ENCODE measurements at places on chromosomes 7 and 10. TPM values are rescaled to one million over a fixed set of nuclear protein-coding genes. Genes with fewer than 3 reads are reported as not detected.

GRCh38 chr10:35950701-35951100, 308.6 kb upstream of the FZD8 start:
- no peak for DNase-seq

DNA sequence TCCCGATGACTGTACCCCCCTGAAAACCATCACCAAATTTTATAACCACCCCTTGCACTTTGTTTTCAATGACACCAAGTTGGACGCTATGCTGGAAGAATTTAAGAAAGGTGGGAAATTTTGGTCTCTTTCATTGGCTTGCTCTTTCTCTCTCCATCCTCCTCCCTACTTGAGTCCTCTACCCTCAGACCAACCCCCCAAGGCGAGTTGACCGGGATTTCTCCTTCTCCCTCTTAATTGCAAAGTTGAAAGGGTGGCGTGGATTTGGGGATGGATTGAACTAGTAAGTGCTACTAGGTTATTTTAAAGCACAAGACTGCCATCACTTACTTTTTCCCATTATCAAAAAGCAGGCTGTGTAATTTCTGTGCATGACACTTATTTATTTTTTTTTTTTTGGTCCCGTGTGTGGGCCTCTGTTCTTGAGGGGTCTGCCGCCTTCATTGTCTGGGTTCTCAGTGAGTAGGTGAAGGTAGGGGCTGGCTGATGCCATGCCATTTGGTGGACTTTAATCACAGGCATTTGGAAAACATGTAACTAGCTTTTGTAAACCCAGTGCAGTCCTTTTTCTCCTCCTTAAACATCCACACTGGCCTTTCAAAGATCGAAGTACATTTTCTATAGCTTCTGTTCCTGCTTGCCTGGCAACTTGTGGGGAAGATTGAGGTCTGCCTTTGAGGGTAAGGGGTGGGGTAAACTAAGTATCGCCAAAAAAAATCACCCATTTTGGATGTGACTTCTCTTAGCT, 2.1 kb downstream of the CNNM2 start:
- no peak for DNase-seq

DNA sequence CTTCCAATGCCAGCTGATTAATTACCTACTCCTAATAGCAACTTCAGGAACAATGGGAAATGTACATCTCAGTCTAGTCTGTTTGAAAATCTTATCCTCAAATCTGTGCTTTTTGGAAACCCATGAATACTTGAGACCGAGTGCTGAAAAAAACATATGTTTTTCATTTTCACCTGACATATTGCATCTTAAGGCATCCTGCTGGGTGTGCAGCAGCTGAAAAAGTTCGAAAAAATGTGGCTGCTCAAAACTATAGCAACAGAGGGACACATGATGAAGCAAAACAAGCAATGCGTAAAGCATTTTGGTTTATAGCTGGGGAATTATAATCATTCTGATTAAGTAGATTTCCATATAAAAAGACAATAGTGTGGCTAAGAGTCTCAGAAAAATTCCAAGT, 218.0 kb downstream of the CREB5 start:
- DNase-seq: no peak

- no peak for DNase-seq
These were observed 143.0 kb downstream of the LCOR start for GRCh38 chr10:96975136-96975535.

DNA sequence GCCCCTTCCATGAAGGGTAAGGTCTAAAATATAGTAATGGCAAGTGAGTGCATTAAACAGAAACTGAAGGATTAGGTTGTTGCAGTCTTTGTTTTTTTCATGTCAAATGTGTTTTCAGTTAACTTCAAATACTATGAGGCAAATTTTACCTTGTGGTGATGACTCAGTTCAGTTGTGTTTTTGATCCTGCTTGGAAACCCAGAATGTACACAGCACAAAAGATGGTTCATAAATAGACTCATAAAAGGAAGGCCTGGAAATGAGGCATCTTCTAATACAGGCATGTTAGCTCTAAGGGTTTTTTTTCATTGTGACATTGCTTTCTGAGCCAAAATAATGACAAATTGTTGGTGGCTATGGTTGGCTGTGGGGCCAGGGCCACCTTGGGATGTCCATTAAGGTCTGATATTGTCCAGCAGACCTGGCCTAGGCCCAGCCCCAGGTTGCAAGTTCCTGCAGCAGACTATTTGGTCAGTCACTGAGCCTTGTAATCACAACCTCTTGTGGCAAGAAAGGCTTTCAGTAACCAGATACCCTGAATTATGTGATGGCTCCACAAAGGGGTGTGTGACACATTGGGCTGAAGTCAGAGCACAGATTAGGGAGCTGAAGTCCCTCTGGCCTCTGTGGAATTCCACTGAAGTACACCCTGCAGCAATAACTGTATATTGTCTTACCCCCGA, 69.0 kb upstream of the SAMD8 start:
- no peak for DNase-seq

DNA sequence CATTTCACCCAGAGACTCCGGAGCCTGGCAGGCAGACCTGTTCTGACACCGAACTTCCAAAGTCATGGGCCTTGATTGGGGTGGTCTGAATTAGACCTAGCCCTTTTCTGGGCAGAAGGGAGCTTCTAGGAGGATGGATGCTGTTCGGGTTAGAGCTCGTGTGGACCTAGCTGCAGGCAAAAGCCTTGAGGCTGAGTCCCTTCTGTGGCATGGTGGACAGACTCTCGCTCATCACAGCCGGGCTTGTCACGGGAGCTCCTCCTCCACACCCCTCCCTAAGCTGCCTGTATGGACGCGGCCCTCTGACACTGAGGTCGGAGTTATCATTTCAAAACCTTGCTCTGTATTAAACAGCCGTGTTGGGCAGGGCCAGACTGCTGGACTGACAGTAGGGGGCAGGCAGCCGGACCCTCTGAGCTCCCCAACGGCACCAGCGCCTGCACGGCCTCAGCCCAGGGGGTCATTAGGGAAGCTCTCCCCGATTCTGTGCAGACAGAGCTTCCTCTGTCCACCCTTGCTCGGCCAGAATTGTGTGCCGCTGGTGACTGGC, 2.2 kb downstream of the IRF5 start:
- DNase-seq: peak; percentile 30

DNA sequence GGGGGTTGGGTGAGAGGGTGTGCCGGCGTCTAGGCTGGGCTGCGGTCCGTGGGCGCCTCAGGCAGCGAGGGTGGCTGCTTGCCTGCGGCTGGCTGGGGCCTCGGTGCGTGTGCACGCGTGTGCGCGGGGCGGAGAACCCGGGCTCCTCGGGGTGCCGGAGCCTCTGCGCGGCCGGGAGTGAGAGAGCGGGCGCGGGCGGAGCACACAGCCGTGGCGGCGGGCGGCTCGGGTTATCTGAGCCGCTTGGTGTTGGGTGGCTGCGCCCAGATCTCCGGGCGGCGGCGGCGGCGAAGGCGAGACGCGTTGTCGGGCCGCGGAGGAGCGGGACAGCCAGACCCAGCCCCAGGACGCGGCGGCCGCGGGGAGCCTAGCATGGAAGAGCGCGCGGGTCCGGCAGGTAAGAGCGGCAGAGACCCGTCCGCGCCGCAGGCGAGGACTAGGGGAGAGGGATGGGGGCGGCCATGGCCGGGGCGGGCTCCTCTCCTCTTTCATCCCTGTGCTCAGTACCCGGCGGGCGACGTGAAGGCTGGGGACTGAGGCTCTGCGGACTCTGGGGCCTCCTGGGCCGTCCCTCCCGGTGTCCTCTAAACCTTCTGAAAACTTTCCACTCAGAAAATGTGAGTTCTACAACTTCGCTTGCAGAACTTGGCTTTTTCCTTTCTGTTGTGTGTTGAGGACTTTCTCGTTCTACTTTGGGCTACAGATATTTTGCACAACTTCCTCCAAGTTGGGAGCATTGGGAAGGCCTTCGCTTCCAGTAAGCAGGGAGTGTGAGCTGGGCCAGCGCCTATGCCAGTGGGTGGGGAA, 9.8 kb upstream of the PAX2 start:
- DNase-seq: no peak

DNA sequence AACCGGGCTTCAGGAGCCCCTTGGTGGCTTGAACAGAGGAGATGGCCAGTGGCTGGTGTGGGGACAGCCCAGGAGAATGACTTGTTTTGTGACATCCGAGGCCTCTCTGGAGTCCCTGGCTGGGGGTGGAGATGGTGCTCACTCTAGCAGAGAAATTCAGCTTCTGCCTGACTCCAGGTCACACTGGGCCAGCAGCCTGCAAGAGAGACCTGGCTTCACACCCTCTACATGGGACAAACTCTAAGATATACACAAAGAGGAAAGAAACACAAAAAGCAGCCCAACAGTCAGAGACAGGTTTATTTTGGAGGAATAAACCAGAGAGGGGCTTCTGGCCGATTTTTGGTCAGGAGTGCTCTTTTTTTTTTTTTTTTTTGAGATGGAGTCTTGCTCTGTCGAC, 132.8 kb downstream of the ELFN1 start:
- no peak for DNase-seq

DNA sequence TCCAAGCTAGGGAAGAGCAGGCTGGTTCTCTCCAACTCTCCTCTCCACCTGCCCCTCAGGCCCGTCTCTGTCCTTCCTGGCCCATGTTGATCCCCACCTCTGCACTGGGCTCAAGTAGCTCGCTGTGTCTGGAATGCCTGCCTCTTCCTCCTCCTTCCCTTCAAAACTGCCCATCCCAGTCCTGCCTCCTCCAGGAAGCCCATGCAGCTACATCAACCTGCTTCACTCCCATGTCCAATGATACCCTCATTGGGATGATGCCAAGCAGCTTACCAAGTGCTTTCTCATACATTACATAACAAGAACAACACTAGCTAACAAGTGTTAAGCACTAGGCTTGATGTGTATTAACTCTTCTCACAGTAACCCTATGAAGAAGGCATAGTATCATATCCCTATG, 8.2 kb downstream of the ASB10 start:
- DNase-seq: no peak

DNA sequence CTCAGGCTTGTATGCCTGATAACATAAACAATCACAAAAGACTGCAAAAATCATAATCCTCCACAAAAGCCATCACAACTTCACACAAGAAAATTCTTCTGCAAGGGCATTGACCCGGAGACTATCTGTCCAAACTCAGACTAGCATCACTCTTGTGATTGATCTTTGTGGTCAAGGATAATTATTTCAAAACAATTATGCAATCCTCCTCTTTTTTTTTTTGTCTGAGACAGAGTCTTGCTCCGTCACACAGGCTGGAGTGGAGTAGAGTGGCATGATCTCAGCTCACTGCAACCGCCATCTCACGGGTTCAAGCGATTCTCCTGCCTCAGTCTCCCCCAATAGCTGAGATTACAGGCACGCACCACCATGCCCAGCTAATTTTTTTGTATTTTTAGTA, 22.2 kb downstream of the CDNF start:
- no peak for DNase-seq

GRCh38 chr7:86923527-86923926, 135.9 kb downstream of the ELAPOR2 start:
- DNase-seq: no peak

DNA sequence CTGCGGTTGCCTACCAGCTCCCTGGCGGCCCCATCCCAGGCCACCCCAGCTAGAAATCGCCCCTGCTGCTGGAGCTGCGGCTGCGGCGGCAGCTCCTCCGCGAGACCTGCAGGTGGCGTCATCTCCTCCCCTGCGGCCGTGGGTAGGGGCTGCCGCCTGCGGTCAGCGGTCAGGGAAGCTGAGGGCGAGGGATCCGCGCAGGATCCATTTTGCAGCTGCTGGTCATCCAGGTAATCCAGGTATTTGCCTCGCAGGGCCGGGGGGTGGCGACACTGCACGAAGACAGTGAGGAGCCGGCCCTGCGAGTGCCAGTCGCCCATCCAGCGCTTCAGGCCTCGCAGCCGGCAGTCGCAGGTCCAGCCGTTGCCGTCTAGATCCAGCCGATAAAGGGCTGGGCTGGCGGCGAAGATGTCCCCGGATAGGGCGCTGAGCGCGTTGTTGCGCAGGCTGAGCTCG, 1.5 kb downstream of the TRIL start:
- peak; percentile 70 for DNase-seq

DNA sequence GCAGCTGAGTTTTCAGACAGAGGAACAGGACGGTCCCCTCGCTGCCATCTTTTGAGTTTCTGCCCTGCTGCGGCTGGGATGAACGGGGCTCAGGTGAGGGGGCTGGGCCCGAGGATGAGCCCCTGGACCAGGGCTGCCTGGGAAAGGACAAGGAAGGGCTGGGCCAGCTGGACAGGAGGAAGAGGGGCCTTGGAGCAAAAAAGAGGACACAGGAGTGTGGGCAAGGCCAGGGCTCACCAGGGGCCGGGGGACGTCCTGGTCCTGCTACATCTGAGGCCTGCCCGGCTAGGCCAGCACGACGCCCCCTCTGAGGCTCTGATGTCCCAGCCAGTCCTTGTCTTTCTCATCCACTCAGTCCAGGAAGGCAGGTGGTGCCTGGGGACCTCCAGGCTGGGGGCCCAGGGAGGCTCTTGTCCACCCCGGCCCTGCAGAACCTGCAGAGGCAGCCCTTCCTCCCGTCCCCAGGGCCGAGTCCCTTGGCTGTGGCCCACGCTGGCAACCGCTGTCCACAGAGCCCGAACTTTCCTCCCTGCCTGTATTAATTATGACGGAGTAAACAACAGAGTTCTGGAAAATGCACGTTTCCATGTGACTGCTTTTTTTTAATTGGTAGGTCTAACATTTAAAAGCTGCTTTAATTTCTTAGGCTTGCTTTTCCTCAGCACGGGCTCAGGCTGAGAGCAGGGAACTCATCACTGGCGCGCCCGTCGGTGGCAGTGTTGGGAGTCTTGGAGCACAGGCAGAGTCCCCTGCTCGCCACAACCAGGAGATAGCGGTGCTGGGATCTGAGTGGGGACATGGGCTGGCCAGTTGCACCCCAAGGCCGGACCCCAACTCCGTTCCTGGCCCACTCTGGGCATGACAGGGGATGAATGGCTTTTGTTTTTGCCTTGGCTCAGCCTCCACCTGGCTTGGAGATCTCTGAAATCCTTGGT, 187.7 kb downstream of the ELFN1 start:
- DNase-seq: no peak

DNA sequence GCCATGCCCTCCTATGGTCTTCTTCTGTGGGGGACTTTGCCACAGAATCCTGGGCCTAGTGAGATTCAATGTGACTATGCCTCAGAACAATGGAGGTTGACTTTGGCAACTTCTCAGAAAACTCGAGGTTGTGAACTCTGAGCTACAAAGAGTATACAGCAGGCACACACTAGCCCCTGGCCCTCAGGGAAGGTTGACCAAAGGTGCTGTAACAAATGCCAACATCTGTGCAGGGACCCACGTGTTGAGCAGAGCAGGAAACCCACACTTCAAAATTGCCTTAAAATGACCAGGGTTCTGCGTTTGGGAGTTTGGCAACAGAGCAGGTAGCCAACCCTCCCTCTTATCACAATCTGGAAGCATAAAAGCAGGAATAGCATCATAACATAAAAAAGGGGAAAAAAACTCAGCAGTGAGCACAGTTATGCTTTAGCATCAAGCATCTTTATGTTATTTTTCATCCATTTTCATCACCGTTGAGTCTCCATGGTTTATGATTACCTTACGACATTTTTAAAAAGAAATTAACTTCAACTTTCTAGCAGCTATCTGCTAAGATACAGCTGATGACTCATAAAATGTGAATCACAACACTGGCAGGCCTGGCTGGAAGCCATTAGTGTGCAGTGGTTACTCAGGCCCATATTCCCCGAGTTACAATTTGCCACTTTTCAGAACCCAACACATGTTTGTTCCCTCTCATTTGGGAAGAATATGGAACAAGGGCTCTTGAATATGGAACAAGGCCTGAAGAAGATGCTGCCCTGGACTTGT, 11.1 kb downstream of the PRLHR start:
- DNase-seq: no peak

- DNase-seq: no peak
These were observed 20.8 kb downstream of the GHRHR start for GRCh38 chr7:30984359-30985107.

The DENND2A gene
- 9.2 TPM for total RNA-seq

The IDI2 gene
- total RNA-seq: not detected

The MAGI2 gene
- total RNA-seq: 3.7 TPM

The LRRC17 gene
- total RNA-seq: not detected

The TRIL gene
- total RNA-seq: 3.0 TPM

Data from transverse colon (tissue), 4 donors.